ENCODE measurements at places on chromosomes 5 and 9. TPM values are rescaled to one million over a fixed set of nuclear protein-coding genes. Genes with fewer than 3 reads are reported as not detected.

SLC28A3 gene
- 1.2 TPM for total RNA-seq

TIMD4 gene
- total RNA-seq, result not detected

ELOVL7 gene
- total RNA-seq, result 15.0 TPM

NR5A1 gene
- not detected for total RNA-seq

CD74 gene
- 1,866 TPM for total RNA-seq

KCTD16 gene
- 0.73 TPM for total RNA-seq

WWC1 gene
- total RNA-seq, result 59.6 TPM

WNT8A gene
- not detected for total RNA-seq

PSAT1 gene
- 15.9 TPM for total RNA-seq

CEL gene
- 0.47 TPM for total RNA-seq

TRIM36 gene
- 4.4 TPM for total RNA-seq

CARTPT gene
- not detected for total RNA-seq

CCDC187 gene
- 2.6 TPM for total RNA-seq

OCLN gene
- 124 TPM for total RNA-seq

RNF183 gene
- total RNA-seq, result not detected

OR1Q1 gene
- not detected for total RNA-seq

KIF4B gene
- total RNA-seq, result 0.05 TPM

FBXL7 gene
- 12.0 TPM for total RNA-seq

SYNPO gene
- total RNA-seq, result 80.4 TPM

SPINK6 gene
- total RNA-seq, result not detected

RMRP gene
- total RNA-seq, result 27,465 TPM

CDKN2B-AS1 gene
- total RNA-seq, result 1.6 TPM

CSNK1G3 gene
- 36.1 TPM for total RNA-seq

PCDHB7 gene
- 3.8 TPM for total RNA-seq

SCGB3A2 gene
- 76.6 TPM for total RNA-seq

OR1J2 gene
- not detected for total RNA-seq

SLC35A4 gene
- 82.8 TPM for total RNA-seq

PPP3R2 gene
- not detected for total RNA-seq

PTGS1 gene
- total RNA-seq, result 12.9 TPM

PHF24 gene
- total RNA-seq, result 0.44 TPM

STK10 gene
- 83.2 TPM for total RNA-seq

LCN15 gene
- not detected for total RNA-seq

MARCHF3 gene
- 8.7 TPM for total RNA-seq

TGFBI gene
- total RNA-seq, result 151 TPM

GHR gene
- 6.3 TPM for total RNA-seq

HTR4 gene
- not detected for total RNA-seq

DMRT3 gene
- total RNA-seq, result not detected

SPATA31D4 gene
- total RNA-seq, result not detected

IFNA2 gene
- total RNA-seq, result not detected

ROPN1L gene
- 9.5 TPM for total RNA-seq

COL27A1 gene
- 23.5 TPM for total RNA-seq

CCL21 gene
- total RNA-seq, result 136 TPM

CENPP gene
- 5.0 TPM for total RNA-seq

CER1 gene
- total RNA-seq, result not detected

SH3TC2 gene
- total RNA-seq, result 1.2 TPM

ANKRD34B gene
- total RNA-seq, result 0.15 TPM

ARHGEF39 gene
- 3.1 TPM for total RNA-seq

TMEM232 gene
- total RNA-seq, result 5.1 TPM

PELO gene
- 40.9 TPM for total RNA-seq

SLC23A1 gene
- not detected for total RNA-seq

PARP8 gene
- total RNA-seq, result 33.6 TPM

SHROOM1 gene
- total RNA-seq, result 20.6 TPM

OXCT1 gene
- 26.8 TPM for total RNA-seq
